ENCODE measurements at places on chromosomes 5 and 9.

GRCh38 chr5:173534031-173534430, 82.4 kb downstream of the BOD1 start:
- DNase-seq = no peak

DNA sequence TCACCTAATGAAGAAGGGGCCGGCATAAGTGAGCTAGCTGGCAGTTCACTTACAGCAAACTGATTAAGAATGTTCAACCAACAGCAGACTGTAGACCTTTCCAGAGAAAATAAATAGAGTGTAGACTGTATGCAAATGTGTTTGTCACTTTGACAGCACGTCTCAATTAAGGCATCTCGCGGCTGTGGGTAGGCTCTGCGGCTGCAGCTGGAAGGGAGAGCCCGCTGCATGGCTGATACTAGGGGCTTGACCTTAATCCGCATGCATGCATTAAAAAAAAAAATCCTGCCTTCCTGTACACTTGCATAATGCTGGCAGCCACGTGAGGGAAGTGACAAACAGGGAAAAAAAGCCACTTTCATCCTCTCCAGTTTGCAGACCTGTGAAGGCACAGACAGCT, 82.3 kb downstream of the CRB2 start:
- no peak for DNase-seq

GRCh38 chr9:114364134-114365041, 23.4 kb downstream of the AKNA start:
- peak; percentile 64 for DNase-seq

DNA sequence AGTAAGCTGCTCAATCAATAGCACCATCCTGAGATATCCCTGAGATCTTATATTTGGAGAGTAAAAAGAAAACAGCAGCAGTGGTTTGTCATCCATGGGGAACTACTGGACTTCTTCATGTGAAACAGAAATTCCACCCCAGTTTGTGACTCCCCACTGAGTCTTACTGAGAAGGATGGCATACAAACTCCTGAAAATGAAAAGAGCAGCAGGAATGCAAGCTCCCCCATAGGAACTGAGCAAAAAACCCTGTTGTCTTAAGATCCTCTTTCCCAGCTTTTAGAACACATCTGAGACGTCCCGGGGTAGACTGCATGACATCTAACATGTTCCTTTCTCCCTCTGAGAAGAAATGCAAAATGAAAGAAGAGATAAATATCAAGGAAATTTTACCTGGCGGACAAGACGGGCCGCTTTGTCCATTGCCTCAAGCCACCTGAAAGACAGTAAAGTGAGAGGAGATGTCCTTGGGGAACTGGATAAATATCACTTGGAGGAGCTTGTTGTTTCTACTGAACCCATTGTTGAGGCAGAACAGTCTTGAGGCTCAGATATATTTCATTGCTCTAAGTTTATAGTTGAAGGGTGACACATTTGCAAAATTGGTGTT, 117.1 kb downstream of the NUDT12 start:
- no peak for DNase-seq

DNA sequence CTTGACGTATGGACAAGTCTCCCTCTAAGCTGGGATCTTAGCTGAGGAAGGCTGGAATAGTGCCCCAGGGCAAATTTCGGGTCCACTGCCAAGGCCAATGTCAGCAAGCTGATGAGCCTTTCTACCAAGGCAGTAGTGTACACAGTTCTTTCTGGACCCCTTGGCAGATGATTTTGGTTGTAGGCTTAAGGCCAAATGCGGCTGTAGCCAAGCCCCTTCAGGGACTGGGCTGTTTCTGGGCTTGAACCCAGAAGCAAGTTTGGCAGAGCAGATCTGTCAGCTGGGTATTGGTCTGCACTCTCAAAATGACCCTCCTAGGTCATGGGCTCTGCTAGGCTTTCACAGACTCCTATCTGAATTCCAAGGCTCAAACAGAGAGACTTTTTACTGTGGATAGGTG, 121.6 kb downstream of the ADAMTSL1 start:
- DNase-seq = no peak

- no peak for DNase-seq
Measured at GRCh38 chr5:149320791-149321330, 24.4 kb upstream of the GRPEL2 start.

DNA sequence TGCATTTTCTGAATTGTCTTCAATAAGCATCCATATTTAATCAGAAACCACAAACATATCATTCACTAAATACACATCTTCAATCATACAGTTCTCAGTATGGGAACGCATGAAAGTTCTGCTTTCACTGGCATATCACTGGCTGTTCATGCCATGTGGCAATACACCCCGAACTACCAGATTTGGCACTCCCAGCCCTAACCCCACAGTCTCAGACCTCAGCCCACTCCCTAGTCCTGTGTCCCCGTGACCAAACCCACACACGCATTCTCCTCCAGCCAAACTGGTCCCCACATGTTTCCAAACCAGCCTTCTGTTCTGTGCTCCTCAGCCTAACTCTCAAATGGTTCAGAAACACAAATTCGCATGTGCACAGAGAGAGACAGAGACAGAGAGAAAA, 20.6 kb downstream of the KCNMB1 start:
- no peak for DNase-seq

GRCh38 chr5:51411921-51412325, 28.7 kb downstream of the ISL1 start:
- no peak for DNase-seq

DNA sequence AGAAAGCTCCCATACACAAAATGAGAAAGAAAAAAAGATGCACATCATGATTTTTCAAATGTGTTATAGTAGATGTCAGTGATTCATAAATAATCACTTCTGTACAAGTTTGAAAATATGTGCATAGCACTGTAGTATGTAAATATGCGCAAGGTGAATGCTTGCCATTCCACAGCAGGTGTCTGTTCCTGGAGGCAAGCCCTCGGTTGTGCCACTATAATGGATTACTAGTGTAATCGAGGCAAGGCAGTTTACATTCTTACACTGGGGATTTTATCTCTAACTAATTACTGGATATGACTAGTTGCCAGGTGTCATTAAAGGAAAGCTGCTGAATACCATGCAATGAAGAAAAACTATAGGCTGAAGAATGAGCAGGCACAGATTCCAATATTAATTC, 93.6 kb downstream of the ARHGEF28 start:
- no peak for DNase-seq

- DNase-seq = no peak
Measured at GRCh38 chr9:25913806-25914205, 235.6 kb upstream of the TUSC1 start.

DNA sequence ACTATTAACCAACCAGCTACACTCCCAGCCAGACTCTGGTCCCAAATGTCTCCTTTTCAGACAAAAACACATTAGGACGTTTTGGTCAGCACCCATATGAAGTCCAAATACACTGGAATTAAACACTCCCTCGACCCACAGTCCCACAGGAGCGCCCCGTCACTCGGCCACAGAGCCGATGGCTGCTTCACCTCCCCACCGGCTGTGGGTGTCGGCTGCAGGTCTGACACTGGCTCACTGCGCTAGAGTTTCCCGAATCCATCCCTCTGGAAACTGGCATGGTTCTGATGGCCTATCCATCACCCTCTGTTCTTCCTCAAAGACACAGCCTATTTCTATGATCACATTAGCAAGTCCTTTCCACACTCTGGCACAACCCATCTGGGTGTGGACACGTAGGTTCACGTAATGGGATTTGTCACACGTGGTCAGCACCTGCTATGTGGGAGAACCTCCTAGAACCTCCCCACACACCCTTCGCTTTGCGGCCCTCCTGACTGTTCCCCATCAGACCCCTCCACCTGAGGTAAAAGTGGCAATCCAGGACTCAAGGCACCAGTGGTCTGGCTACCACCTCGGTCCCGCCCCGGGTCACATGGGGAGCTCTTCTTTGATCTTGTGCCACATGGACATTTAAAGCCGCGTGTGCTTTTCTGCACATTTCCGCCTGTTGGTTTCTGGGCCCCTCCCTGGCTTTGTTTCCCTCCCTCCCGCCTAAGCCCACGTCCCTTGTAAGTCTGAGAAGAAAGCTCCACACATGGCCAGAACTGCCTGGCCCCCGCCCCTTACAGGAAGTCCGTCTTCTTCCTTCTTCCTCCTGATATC, 131.1 kb upstream of the PHYKPL start:
- no peak for DNase-seq

DNA sequence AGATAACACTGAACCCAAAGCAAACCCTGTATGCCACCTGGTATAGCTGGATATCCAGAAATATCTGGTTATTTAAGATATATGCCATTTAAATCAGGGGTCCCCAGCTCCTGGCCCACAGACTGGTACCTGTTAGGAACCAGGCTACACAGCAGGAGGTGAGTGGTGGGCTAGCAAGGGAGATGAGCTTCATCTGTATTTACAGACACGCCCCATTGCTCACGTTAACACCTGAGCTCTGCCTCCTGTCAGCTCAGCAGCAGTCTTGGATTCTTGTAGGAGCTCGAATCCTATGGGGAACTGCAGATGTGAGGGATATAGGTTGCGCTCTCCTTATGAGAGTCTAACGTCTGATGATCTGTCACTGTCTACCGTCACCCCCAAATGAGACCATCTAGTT, 646.6 kb downstream of the TLE4 start:
- DNase-seq = no peak

DNA sequence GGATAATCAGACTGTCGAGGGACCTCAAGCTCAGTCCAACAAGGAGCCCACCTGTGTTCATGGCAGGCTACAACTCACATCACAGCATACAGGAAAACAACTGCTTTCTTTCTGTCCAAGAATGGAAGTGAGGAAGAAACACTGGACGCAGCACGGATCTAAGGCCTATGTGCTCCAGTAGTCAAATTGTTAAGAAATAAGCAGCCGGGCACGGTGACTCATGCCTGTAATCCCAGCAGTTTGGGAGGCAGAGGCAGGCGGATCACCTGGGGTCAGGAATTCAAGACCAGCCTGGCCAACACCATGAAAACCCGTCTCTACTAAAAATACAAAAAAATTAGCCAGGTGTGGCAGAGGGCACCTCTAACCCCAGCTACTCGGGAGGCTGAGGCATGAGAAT, 427.8 kb downstream of the BNC2 start:
- no peak for DNase-seq

DNA sequence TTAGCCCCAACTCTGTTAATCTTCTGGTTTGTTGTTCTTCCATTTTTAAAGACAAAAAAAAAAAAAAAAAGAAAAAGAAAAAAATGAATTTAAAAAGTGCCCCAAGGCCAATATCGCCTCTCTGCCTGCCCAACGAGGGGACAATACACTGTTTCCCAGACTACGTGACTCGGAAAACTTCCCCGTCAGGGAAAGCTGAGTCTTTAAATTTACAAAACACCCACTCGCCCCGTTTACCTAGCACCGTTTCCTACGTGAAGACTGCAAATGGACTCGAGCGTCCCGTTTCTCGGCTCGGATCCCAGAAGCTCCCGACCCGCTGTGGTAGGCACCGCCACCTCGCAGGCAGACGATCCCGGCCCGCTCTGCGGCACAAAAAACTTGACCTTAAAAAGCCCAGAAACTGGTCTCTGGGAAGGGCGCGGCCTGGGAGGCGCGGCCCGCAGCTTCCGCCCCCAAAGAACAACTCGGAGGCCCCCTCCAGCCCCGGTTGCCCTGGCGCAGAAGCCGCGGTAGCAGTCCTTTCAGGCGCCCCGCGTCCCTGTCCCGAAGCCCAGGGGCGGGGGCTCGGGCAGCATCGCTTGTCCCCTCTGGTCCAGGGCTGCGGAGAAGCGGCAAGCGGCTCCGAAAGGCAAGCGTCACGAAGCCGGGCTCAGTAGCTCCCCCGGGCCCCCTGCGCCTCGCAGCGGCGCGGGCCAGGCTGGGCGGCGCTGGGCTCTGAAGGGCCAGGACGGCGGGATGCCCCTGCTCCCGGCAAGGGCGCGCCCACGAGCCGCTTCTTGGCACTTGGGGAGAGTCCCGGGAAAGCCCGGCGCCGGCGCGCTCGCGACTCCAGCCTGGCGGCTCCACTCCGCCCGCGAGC, at the start of gene GCNT4:
GCNT4 (minus strand) TSS at position 367 of the 862 bp plus-strand sequence. CDS start 22,521 bp downstream, outside the sequence.
- peak; percentile 28 for DNase-seq

DNA sequence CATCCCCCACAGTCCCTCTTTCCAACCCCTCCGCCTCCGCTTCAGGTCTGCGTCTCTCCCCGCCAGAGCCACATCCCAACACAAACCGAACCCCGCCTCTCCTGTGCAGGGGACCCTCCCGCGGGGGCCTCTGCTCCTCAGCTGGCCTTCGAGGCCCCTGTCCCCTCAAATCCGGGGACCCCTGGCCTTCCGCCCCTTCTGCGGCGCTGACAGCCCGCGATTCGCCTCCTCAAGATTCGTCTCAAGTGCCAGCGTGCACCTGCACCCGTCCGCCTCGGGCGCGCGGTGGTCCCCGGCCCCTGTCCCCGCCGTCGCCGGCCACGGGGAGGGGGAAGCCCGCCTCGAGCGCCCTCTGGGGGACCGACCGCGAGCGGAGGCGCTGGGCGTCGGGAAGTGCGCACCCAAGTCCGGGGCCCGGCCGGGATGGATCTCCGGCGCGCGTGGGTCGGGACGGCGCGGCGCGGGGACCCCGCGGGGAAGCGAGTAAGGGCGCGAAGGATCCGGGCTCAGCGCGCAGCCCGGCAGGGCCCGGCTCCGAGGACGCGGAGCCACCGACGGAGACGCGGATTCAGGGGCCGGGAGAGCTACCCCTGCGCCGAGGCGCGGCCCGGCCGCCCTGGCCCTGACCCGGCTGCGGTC, 623 bp downstream of the FLT4 start:
- no peak for DNase-seq

GRCh38 chr5:169494941-169495548, 88.5 kb upstream of the SPDL1 start:
- DNase-seq = no peak

GRCh38 chr5:172485511-172486202, 31.3 kb upstream of the SH3PXD2B start:
- no peak for DNase-seq

DNA sequence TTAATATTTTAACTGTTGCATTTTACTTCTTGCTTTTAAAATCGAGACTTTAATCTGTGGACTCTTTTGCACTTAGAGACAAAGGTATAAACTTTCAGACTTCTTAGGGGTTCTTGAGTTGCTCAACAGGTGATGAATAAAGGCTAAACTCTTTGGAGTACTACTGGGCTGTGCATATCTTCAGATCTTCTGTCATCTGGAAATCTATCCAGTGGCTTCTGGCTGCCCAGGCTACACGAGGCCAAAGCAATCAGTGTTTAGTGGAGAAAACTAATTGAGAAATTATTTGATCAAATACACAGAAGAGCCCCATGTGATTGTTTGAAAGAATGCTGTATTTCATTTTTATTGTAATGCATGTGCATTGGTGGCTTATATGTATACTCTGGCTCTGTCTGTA, 146.1 kb downstream of the PBX3 start:
- DNase-seq = no peak

DNA sequence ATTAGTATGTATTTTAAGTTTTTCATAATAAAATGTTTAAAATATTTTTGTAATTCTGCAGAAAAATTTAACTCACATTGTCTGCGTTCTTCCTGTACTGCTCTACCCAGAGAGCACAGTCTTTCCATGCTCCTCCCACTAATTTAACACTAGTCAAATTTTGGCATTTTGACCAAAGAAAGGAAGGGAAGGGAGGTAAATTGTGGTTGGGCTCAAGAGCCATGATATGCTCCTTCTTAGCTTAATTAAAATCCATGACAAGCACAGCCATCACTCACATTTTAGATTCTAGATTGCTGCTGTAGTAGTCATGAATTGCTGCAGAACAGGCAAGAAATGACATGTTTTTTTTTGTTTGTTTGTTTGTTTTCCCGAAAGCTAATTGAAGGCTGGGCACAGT, 98.4 kb downstream of the NLN start:
- no peak for DNase-seq

- no peak for DNase-seq
Measured at GRCh38 chr5:17436761-17437221, 61.2 kb upstream of the TAF11L2 start.

All from immature natural killer cell (primary cell).